ENCODE measurements at places on chromosomes 11 and 22.

GRCh38 chr11:117210620-117211019 lies 11.4 kb downstream of the TAGLN start:
- no peak for DNase-seq

DNA sequence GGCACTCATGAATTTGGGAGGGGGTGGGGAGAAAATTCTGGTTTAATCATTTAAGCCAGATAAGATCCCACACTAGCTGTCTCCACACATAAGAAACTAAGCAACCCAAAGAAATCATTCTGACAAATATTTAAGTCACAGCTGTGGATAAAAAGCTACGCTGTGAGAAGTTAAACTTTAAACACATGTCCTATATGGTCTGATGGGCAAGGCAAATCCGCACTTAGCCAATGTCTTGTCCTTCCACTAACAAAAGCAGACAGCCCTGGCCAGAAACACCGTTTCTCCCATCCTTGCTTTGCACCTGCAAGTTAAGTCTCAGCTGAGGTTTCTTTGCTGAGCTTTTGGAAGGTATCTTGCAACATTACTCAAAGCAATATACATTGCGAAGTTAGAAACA lies 68.0 kb downstream of the ETS1 start:
- DNase-seq = no peak

DNA sequence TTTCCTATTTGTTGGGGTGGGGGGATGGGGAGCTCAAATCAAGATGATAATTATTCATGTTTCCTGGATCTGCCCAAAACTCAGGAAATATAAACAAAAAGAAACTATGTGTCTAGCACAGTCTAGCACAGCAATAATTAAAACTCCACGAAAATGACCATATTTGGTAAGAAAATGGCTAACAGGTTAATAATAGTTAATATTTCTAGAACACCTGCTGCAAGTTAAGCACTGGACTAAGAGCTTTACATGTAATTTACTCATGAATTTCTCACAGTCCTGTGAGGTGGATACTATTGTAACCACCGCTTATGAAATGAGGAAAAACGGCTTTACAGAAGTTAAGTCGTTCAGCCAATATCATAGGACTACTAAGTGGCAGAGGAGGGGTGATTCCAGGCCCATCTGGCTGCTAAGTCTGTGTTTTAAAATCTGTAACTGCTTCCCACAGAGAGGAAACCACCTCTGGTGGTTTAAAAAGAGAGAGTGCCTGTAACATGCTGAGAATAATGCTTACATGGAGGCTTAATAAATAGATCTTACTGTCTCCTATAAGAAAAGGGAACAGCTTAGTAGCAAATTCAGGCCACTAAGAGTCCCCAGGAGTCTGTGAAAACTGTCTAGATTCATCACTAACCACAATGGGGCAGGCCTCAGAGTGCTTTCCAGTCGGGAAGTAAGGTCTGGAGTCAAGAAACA lies 11.0 kb upstream of the AMOTL1 start:
- no peak for DNase-seq

DNA sequence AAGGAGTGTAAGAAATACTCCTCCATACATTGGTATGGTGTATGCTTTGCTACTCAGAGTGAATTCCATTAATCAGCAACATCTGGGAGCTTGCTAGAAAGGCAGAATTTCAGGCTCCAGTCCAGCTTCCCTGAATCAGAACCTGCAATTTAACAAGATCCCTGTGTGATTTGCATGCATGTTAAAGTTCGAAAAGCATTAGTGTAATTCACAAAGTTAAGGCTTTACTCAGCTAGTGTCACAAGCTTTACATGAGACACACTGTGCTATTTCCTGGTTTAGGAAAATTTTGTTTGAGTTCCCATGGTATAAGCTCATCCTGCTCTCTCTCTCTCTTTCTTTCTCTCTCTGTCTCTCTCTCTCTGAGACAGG lies 37.0 kb upstream of the HEPHL1 start:
- no peak for DNase-seq

- no peak for DNase-seq
Measured at GRCh38 chr11:7899418-7899817, 31.6 kb downstream of the OR10A6 start.

DNA sequence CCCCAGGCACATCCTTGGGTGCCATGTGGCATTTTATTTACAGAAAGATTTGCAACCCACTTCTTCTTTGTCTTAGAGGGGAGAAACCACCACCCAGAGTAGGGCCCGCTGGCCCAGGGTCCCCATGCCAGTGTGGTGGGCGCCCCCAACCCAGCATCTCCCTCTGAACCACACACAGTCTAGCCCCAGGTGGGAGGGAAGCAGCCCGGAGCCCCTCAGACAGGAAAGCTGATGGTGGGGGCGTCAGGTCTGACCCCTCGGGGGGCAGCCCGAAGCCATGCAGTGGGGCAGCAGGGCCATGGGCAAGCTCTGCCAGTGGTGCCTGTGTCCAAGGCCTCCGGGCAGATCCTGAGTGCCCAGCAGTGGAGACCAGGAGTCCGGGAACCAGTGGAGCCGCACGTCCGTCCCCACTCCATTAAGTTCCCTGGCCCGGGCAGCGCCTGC lies 11.7 kb downstream of the TRPM5 start:
- DNase-seq = no peak

All from CD4-positive, alpha-beta T cell treated with Interleukin-15 for 1 hour (primary cell).